Forelimb muscle (tissue), 1 donor: ENCODE measurements at places on chromosomes 3 and 15. TPM values are rescaled to one million over a fixed set of nuclear protein-coding genes. Genes with fewer than 3 reads are reported as not detected.
A peak's percentile ranks its signal among the peaks of the same experiment; 100 is the strongest.

DNA sequence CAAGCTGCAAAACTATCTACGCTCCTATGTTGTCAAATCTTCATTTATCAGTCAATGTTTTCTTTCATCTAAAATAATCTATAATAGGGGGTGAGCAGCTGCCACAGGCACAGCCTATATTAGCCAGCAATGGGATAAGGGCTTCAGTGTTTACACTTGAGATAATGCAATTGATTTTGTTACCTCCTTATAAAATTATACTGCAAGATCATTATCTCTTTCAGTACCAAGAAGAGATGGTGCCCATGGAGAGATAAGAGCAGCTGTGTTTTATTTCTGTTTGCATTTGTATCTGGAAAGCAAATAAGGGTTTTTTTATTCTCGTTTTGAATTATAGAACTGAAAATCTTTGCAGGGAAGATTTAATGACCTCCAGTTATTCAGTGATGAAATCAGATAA is 68.9 kb downstream of the PLD1 start:
- DNase-seq, result no peak

GRCh38 chr3:136008732-136009470 is 43.4 kb downstream of the PPP2R3A start:
- no peak for DNase-seq

ABHD17C gene
- polyA plus RNA-seq, result 5.0 TPM

RETNLB gene
- not detected for polyA plus RNA-seq

FBXW12 gene
- 0.15 TPM for polyA plus RNA-seq

GRCh38 chr15:40481341-40482074 is 10.7 kb downstream of the CHST14 start:
- DNase-seq, result no peak

DNA sequence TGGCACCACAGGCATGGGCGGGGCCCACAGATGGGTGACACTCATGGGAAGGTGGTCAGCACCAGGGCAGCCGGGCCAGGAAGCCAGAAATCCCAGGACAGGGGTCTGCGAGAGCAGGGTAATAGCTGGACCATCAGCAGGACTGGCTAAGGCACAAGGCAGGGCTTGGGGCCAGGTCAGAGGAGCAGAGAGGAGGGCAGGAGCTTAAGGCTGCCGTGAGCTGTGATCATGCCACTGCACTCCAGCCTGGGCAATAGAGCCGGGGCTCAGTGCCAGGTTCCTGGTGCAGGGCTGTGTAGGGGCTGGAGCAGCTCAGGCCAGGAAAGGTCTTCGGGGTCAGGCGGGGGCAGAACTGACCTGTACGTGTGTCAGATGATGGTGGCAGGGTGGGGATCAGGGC is 64.2 kb upstream of the LINGO1 start:
- no peak for DNase-seq

DNA sequence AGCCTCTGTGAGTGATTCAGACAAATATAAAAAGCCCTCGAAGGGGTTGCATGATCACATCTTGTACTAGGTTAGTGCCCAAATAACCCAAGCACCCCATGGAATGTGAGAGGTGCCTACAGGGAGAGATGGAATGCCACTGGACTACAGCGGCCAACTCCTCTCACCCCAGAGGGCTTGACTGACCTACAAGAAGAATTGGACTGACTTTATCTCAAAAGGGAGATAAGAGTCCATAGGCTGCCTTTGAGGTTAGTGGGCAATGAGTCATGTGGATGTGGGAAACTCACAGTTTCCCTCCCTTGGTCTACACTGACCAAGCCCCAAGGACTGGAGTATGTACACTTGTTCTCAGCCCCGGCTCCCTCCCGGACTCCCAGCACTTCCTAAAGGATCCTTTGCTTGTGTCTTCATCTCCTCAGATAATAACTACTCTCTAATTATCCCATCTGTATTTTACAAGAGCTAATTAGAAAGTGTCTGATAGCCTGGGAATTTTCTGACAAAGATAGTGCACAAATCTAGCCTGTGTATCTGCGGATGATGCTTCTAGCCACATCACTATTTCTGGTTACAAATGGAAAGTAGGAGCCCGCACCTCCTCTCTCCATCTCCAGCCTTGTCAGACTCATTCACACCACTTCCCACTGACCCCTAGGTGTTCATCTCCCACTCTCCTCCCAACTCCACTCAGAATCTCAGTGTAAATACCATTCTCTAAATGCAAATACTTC is 547.8 kb upstream of the TBL1XR1 start:
- no peak for DNase-seq

DNA sequence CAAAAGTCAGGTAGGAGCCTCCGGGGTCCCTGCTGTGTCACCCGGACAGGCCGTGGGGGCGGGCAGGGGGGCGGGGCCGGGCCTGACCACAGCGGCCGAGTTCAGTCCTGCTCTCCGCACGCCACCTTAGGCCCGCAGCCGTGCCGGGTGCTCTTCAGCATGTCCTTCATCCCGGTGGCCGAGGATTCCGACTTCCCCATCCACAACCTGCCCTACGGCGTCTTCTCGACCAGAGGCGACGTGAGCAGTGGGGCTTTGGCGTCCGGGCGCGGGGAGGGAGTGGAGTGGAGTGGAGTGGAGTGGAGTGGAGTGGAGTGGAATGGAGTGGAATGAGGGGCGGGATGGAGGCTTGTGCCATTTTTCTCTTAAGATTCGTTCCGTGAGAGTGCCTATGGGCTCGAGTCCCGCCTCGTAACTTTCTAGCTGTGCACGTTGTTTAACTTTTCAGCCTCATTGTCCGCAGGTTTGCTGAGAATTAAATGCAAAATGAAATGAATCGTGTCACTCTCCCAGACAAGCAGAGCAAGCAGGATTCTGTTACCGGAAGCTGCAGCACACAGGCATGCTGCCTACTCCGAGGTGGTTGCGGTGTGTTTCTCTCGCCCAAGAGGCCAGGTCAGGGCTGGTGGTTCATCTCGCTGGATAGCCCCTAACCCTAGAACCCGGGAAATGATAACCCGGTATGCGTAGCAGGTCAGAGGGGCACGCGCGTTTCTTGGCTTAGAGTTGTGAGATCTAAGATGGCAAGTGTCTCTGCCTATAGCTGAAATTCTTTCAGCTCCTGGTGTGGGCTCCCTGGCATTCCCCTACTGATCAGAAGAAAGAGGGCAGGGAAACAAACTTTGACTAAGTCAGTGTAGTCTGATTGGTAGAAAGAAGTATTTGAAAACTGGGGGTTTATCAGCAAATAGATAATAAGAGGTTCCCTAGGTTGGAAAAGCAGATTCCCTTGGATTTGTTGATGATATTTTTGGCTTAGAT is at the start of gene FAH:
TSS of gene FAH (plus strand) at position 104 of the 981 bp plus-strand sequence. CDS start at position 160, 56 bp downstream.
- peak; percentile 14 for DNase-seq

DNA sequence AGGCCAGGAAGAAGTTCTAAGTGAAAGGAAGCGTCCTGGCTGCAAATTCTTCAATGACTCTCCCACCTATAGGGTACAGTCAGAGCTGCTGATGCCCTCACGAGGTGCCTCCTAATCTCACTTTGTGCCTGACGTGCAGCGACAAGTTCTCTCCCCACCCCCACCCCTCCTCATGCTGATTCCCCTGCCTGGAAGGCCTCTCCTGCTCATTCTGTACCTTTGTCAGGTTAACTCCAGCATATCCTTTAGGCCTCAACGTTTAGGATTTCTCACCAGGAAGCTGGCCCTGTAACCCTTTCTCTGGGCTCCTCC is 25.0 kb downstream of the SLC12A8 start:
- no peak for DNase-seq
